ENCODE measurements at places on chromosomes 2 and 18.

- DNase-seq = peak; percentile 65
These were observed 10.9 kb downstream of the CATIP start for GRCh38 chr2:218367415-218368149.

GRCh38 chr2:28616396-28616999 lies 120.6 kb downstream of the PLB1 start:
- no peak for DNase-seq

DNA sequence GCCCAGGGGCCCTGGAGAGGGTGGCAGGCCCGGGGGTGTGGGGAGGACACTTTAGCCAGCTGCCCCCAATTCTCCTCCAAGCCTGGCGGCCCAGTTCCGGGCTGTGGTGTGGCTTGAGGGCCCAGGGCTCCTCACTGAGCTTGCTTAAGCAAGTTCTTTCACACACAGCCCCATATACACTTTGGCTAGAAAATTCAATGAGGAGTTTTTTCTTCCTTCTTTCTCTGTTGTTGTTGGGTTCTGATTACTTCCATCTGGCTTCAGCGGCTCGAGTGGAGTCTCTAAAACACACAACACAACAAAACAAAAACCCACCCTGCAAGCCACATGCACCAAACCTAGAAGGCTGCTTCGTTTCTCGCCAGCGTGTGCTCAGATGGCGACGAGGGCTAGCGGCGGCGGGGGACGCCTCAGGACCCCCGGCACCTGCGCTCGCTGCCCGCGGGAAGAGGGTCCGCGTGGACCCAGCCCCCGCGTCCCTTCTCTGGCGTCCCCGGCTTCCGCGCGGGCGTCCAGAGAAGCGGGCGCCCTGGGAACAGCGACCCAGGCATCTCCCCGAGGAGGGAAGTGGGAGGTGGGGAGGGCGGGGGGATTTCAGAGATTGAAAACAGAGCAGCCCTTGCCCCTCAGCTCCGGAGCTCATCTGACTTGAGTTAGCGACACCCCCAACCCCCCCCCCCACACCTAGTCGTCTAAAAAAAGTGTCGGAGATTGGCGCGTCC lies 577 bp upstream of the GLI2 start:
- no peak for DNase-seq

DNA sequence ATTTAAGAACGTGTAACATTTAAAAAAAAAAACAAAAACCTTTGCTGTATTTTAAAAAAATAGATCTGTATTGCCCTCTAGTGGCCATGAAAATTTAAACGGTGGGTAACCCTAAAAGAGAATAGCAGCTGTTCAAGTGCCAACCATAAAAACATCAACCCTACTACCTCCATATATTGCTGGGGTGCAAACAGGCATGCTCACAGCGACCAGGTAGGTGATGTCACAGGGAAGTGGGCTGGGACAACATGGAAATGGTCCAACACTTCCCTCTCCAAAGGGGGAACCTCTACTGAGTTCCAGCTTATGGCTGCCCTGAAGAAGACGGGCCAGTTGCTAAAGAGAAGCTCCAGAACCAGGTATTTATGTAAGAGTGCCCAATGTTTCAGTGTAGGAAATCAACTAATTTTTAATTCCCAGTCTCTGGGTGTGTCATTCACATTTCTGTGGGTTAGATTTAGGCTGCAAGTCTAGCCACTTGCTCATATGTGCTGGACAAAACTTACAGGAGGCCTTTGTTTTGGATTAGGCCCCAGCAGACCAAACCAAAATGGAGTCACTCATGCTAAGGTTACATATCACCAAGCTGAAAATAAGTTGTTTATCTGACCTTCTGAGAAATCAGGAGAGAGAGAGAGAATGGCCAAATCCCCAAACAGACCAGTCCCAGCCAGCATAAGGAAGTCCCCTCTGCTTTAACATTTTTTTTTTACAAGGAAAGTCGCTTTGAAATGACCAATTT lies 54.5 kb downstream of the SKA1 start:
- DNase-seq = no peak

GRCh38 chr2:122333932-122334331 lies 578.5 kb downstream of the TSN start:
- DNase-seq = no peak

DNA sequence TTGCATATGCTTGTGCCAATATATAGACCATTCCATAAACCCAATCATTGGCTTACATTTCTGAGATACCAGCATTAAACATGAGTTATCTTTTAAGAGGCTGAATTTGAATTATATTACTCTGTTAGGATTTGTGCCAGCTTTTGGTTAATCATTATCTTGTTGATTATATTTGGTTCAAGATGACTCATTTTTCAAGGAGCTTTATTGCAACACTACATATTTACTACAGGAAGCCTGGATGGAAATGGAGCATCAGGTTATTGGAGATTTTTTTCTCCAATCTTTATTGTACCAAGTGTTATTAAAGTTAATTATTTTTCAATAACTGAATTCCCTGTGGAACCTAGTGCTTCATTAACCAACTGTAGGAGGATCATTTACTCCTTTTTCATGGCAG lies 26.4 kb downstream of the EML4 start:
- DNase-seq = no peak

DNA sequence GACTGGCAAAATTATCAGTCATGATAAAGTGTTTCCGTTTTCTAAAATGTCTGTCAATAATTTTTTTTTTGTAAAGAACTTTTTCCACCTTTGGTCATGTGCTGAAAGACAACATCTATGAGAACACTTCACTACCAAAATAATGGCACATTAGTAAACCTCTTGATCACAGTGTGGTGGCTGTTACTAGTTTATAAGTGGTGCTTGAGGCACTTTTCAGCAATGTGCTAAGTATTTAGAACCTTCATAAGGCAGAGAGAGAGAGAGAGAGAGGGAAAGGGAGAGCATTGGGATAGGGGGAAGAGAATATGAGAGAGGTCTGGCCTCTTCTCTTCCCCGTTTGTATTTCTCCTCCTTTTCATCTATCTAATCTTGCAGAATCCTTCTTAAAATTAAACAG lies 1.1 kb upstream of the NYAP2 start:
- no peak for DNase-seq

DNA sequence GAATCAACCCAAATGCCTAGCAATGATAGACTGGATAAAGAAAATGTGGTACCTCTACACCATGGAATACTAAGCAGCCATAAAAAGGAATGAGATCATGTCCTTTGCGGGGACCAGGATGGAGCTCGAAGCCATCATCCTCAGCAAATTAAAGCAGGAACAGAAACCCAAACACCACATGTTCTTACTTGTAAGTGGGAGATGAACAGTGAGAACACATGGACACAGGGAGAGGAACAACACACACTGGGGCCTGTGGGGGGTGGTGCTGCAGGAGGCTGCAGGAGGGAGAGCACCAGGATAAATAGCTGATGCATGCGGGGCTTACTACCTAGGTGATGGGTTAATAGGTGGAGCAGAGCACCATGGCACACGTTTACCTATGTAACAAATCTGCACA lies 8.4 kb upstream of the PID1 start:
- no peak for DNase-seq

DNA sequence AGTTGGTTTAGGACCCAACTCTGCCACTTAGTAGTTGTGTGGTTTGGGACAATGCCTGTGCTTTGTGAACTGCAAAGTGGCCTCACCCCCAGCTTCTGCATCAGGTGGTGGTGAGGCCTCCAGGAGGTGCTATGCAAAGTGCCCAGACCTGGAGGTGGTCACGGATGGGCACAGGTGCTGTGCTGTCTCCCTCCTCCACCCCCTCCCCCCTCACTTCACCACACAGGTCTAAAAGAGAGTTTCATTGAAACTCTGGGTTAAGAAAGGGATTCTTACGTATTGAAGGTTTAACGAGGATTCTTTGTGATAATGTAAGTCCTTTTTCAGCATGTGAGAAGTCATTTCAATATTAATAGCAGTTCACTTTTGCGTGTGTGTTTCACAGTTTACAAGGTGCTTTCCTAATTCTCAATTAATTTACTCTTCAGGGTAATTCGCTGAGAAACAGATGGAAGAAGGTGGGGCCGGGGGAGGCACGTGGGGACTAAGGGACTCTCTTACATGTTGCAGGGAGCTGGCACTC lies 369.9 kb downstream of the LPIN1 start:
- no peak for DNase-seq

DNA sequence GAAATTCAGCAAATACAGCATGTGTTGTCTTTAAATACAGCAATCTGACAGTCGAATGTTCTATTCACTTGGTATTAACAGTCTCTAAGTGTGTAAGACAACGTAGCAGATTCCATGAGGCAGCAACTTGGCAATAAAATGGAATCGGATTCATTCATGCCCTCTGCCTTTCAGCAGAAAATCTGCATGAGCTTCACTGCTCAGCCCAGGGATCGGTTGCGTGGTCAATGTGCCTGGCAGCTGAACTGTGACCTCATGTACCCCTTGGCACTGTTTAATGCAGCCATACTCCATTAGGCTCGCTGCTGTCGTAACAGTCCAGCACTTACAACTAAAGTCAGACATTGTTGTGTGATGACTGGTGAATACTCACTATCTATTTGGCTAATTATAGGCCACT lies 17.7 kb upstream of the RGPD4 start:
- no peak for DNase-seq

DNA sequence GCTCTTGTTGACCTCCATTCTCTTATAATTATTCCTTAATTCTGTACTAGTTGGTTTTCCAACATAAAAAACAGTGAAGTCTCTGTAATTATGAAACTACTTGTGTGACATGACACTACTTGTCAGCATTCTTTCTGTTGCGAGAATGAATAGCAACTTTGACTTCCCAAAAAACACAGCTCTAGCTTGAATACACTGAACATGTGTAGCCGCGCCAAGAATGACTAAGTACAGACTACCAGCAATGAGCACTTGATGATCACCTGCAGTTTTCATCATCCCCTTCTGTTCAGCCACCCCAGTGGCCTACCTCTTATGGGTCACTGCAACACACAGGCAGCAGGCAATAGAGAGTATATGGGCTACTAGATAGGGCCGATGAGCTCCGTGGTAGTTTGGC lies 229.3 kb downstream of the TGIF1 start:
- no peak for DNase-seq

GRCh38 chr2:150097901-150098531 lies 389.5 kb downstream of the RND3 start:
- no peak for DNase-seq

DNA sequence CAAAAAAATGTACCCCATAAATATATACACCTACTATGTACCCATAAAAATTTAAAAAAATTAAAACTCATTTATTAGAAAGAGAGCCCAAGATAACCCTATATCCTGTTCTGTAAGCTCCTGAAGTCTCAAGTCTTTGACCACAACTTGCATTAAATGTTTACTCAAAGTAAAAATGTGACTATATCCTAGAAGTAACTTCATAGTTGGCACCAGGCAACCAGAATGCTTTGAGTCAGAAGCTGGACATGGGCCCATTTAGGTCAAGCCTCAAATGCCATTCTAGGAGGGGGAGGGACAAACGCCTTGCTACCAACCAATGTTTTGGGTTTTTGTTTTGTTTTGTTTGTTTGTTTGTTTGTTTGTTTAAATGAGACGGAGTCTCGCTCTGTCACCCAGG lies 9.3 kb upstream of the TBC1D8 start:
- no peak for DNase-seq

DNA sequence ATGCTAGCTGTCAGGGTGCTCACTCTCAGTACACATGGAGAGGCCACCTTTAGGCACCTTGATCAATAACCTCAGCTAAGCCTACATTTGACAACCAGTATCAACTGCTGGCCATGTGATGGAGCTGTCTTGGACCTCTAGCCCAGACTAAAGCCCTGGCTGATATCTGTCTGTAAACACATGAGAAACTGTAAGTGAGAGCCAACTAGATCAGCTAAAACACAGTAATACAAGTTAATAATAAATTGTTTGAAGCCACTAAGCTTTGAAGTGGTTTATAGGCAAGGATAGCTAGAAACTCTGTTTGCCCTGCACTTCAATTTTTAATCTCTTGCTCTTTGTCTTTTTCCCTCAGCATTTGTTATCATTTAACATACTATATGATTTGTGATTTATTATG lies 407.1 kb downstream of the SPAG16 start:
- no peak for DNase-seq

DNA sequence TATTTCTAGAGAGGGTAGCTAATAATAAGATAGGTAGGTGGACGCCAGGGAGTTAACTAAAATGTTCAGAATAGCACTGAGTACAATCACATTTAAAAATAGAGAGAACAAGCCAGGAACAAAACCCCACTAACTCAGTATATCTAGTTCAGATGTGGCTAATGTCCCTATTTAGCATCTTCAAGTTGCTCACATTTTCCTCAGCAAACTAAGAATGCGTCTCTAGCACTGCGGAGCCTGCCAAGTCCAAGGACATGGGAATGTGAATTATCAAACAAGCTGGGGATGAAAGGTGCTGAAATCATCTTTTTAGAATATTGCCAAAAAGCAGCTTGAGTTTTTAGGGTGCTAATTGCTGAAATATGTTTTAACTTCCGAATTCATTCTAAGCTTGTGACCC lies 398.5 kb upstream of the FIGN start:
- no peak for DNase-seq

GRCh38 chr2:134200036-134200618 lies 53.7 kb upstream of the MGAT5 start:
- no peak for DNase-seq

- DNase-seq = no peak
These were observed 161.3 kb downstream of the INSIG2 start for GRCh38 chr2:118249531-118249930.

GRCh38 chr2:205657579-205657978 lies 24.7 kb upstream of the NRP2 start:
- DNase-seq = no peak

GRCh38 chr18:66558773-66559172 lies 45.1 kb downstream of the CDH19 start:
- DNase-seq = no peak

GRCh38 chr2:230895536-230896345 lies 29.3 kb downstream of the GPR55 start:
- DNase-seq = no peak

DNA sequence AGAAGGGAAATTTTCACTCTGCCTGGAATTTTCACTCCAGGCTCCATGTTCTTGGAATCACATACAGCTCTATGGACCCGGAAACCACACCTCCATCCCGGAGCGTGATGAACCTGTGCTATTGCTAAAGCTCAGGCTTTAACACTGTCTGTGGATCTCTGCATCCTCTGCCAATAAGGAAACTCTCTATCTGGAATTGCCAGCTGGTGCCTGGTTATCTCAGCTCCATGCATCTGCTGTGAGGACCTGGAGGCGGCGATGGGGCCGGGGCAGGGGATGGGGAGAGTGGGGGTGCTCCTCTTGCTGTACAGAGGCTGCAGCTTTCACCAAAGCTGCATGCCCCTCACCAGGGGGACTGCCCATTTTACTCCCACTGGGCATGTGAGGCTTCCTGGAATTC lies 754.0 kb upstream of the SOX11 start:
- no peak for DNase-seq

DNA sequence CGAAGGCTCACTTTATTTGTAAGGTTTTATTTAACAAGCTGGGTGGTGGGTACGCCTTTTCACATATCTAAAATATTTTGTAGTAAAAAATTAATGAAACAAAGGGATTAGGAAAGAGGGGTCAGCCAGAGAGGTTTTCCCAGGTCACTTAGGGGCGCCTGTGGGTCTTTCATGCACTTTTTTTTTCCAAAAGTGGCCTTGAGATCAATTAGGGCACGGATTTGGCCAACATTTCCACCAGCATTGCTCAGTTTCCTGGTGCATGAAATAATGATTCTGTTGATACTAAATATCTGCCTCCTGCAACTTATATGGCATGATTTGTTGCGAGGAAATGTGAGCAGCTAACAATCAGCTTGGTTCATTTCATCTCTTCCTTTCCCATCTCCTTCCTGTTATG lies 67.6 kb upstream of the ZCCHC2 start:
- no peak for DNase-seq
